HS-5 (cell line): ENCODE measurements at places on chromosomes 4 and X.
A peak's percentile ranks its signal among the peaks of the same experiment; 100 is the strongest.

DNA sequence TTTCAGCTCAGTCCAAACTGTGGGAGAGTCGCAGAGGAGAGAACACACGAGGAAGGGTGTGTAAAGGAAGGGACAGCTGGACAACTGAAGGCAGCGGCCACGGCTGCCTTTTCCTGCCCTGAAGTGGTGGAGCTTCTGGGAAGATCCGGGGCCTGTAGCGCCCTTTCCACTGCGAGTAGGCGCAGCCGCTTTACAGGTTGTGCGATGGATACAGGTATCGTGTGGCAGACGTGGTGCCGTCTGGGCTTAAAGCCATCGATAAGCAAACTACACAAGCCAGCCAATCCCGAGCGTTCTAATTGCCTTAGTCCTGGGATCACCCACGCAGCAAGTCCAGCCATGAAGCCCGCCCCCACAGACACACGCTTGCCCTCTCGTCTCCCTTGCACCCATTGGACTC, 15.4 kb downstream of the NKX6-1 start:
- no peak for DNase-seq

GRCh38 chr4:1511441-1512041, 105.3 kb upstream of the NKX1-1 start:
- DNase-seq: no peak

DNA sequence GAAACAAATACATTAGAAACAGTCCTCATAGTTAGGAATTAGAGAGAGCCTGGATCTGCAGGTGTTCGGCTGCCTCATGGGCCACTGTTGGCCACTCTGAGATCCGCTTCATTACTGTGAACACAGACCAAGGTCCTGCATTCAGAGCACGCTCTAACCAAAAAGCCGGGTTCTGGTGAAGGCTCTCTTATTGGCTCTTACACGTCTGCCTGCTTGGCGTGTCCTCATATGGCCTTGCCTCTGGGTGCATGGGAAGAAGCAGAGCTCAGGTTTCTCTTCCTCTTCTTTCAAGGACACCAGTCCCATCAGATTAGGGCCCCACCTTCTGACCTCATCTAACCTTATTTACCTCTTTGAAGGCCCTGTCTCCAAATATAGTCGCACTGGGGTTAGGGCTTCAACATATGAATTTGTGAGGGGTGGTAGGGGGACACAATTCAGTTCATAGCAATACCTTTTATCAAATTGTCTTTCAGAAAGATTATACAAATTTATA, 37.1 kb upstream of the ELF2 start:
- no peak for DNase-seq

DNA sequence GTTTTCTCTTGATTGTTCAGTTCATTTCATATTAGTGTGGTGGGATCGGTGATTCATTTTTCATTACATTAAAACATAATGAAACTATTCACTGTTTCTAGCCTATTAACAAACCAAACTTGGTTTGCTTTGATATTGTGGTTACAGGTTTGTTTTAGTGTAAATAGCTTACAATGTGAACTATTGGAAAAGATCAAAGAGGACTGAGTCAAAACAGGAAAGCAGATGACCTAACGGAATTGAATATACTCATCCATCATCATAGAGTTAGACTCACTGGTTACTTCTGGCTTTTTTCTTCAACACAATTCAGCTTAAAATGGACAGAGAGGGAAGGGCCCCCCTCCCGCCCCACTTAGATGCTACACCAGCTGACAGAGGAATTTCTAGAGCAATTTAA, 616.2 kb upstream of the AADAT start:
- no peak for DNase-seq

DNA sequence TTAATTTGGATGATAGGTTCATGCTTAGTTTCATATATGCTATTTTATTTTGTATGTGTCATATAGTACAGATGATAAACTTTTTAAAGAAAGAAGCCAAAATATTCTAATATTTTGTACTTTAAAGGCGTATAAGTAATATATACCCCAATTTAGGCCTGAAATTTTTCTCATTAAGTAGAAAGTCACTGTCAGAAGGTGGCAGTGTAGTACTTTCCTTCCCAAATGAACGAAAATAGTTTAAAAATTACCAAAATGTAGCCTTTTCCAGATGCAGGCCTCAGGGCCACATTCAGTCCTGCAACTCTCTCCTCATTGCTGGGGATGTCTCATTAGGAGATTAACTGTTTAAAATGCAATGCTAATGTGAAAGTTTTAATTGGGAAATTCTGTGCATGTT, 1263.6 kb downstream of the C4orf33 start:
- DNase-seq: peak; percentile 13
